ENCODE measurements at places on chromosomes 12 and 14. TPM values are rescaled to one million over a fixed set of nuclear protein-coding genes. Genes with fewer than 3 reads are reported as not detected.

DNA sequence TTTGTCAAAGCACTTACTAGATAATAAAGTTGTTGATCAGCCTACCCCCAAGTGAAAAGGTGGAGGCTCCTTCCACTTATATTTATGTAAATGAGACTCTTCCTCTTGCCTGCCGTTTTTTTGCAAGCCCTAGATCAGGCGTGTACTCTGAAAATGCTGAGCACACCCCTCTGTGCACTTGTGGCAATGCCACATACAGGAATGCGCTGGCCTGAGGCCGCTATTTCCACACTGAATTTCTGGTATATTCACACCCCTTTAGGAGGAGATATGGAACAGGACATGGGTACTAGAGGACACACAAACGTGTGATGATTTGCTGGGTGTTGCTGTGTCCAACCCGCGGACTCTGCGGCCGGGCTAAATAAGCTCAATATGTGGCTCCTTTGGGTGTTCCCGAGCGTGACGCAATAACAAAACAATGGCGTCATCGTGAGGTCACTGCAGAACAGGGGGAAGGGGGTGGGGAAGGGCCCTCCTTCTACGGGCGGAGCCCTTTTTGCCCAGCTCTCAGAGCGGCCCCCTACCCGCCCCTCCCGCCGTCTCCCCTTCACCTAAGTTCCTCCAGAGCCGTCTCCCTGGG, 554 bp upstream of the TSPAN31 start:
- no peak for DNase-seq

- DNase-seq: no peak
Measured at GRCh38 chr14:82116721-82117120, 583.1 kb upstream of the SEL1L start.

TAS2R13 gene
- total RNA-seq: 0.63 TPM

DNA sequence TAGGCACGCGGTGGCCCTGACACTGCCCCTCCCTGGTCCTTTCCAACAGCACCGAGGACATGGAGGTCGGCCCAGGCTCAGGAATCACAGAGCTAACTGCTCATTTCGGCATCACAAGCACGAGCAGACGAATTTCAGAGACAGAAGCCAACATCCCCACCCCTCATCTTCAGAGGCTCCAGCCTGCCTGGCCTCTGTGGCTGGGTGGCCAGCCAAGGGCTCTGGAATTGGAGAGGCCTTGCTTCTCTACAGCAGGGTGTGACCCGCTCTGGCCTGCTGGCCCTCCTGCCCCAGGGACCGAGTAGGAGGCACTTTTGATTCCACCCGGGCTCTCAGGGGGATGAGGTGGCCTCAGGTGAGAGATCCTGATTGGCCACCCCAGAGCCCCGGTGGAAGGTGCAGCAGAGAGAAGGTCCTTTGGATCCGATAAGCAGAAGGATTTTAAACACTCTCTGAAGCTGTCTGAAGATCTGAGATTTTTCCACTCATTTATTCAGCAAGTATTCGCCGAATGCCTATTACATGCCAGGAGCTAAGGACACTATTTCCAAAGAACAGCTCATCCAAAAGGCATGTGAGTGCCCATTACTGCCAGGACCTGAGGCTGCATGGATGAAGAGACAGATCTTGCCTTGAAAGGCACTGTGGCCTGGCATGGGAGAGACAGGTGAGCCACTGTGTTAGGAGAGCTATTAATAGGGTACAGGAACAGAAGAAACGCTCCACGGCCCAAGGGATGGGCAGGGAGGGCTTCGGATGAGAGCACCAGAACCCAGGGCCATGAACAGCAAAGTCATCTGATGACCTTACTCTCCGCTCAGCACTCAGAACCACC, 10.2 kb downstream of the BAG5 start:
- DNase-seq: peak; percentile 73

DNA sequence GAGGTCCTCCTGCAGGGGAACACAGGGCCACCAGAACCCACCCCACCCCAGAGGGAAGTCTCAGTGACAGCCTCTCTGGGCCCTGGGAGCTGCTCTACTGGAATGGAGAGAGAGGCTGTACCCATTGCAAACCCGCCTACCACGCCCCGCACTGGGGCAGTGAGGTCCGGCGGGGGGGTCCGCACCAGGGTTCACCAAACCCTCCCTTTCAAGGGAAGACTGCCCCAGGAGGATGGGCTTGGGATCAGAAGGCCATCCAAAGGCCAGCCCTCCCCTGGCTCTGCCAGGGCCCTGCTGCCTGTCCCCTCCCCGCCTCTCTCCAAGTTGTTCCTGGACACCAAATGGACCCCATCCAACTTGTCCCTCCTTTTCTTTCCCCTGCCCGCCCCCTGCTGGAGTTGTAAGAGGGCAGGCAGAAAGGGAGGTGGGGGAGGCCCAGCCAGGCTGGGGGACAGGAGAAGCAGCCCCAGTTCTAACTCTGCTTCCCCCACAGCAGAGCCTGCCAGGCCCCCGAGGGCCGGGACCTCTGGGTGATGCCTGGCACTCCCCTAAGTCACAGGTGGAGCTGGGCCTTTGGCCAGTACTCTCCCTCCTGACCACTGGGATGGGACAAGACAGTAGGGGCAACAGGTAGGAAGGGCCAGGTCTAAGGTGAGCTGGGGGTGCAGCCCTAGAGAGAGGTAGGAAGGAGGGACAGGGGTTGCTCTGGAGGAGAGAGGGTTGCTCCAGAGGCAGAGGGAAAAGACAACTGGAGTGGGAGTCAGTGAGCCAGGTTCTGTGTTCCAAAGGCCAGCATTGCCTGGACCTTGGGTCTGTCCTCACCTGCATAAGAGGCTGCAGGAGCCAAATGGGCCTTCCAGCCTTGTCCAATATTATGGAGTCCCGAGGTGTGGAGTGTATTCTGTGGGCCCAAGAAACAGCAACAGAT, 3.2 kb upstream of the DIO3 start:
- DNase-seq: no peak

- DNase-seq: peak; percentile 85
Measured at GRCh38 chr14:85516239-85517113, 13.5 kb upstream of the FLRT2 start.

CBLN3 gene
- 1.9 TPM for total RNA-seq

- no peak for DNase-seq
Measured at GRCh38 chr12:94260717-94261116, 112.3 kb downstream of the PLXNC1 start.

- peak; percentile 43 for DNase-seq
Measured at GRCh38 chr12:29782871-29783772, 620 bp downstream of the TMTC1 start.

LBHD2 gene
- total RNA-seq: not detected

- DNase-seq: no peak
Measured at GRCh38 chr12:126952096-126953007, 1314.6 kb upstream of the TMEM132C start.

DNA sequence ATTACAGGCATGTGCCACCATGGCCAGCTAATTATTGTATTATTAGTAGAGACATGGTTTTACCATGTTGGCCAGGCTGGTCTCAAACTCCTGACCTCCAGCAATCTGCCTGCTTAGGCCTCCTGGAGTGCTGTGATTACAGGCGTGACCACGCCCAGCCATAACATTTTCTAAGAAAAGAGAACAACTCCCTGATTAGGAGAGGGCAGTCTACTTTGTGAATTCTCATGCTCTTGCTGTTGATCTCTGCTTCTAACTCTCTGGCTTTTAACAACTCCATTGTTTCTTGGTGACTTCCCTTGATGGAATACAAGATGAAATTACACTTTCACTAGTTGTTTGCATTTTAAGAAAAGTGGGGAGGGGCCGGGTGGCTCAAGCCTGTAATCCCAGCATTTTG, 33.6 kb downstream of the SSH1 start:
- no peak for DNase-seq

DNA sequence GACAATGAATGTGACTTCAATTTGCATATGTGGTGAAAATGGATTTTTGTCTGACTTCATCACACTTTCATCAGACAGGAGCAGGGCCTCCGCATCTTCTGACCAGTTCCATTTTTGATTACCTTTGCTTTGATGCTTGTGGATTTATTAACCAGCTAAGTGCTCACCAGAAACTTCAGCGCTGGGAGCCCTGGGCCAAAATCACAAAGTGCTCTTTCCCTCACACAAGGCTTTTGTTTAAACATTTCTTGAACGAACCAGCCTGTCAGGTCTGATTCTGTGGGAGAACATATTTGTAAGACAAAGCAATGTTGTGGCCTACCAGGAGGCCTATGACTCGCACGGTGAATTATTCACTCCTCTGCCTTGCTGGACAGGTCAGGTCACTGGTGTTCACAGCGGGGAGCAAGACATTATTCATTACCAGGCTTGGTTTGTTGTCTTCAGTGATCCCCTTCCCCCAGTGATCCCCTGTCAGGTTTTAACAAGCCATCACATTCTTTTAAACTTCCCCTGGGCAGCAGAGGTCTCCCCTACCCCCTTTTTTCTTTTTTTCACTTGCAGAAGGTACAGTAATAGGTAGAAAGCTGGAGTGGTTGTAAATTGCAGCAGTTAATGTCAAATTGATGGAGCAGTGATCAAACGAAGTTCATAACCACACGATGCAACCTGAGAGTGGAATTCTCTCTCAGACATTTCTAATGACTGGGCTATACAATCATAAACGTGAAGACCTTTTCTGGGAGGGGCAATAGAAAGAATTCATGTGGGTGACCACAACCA, 167.5 kb upstream of the PRICKLE1 start:
- peak; percentile 92 for DNase-seq

GRCh38 chr12:31728289-31728916, 418 bp downstream of the AMN1 start:
- DNase-seq: no peak

DNA sequence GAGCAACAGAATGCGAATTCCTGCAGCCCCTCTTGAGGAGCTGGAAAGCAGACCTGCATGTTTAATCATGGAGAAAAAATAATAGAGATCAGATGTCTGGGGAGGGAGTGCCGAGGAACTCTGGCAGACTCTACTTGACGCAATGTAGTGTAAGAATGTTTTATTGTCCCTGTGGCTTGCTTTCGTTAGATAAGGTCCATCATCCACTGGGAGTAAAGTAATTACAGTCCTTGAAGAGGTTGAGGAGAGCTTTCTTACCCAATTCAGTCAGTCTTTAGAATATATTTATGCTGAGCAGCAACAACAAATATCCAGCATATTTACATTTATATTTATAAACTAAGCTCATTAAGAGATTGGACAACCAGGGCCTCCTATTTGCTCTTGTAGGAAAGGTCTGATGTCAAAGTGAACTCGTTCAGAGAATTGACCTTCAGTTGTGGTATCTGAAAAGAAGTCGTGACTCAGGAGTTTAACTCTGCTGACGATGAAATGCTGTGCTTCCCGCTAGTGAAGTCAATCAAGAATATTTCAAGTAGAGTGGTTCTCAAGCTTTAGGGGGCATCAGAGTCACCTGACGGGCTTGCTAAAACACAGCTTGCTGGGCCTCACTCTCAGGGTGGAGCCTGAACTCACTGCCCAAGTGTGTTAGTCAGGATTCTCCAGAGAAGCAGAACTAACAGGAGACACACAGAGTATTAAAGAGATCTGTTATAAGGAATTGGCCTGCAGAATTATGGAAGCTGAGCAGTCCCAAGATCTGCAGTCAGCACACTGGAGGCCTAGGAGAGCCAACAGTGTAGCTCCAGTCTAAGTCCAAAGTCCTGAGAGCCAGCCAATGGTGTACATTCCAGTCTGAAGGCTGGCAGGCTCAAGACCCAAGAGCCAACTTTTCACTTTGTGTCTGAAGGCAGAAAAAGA, 139.3 kb upstream of the LMNTD1 start:
- DNase-seq: no peak

HPD gene
- total RNA-seq: 0.26 TPM

Data from LHCN-M2 (cell line).